ENCODE measurements at places on chromosomes 12 and 14.

- peak overlapping the region; percentile 5 for H3K4me3 ChIP-seq
- peak overlapping the region; percentile 97 for H3K27ac ChIP-seq
- H3K4me1 ChIP-seq, result peaks cover 76% of the 10 kb centered on the region
- H3K36me3 ChIP-seq, result peaks cover 2% of the 10 kb centered on the region
- DNase-seq, result no peak
These were observed 121.7 kb upstream of the MDM1 start for GRCh38 chr12:68453876-68454275.

GRCh38 chr14:54253195-54253947 is 143.4 kb upstream of the CDKN3 start:
- H3K4me3 ChIP-seq, result no peak overlapping the region
- H3K4me1 ChIP-seq, result peaks cover 9% of the 10 kb centered on the region
- no peak for DNase-seq
- no peaks in the 10 kb centered on the region for H3K36me3 ChIP-seq

DNA sequence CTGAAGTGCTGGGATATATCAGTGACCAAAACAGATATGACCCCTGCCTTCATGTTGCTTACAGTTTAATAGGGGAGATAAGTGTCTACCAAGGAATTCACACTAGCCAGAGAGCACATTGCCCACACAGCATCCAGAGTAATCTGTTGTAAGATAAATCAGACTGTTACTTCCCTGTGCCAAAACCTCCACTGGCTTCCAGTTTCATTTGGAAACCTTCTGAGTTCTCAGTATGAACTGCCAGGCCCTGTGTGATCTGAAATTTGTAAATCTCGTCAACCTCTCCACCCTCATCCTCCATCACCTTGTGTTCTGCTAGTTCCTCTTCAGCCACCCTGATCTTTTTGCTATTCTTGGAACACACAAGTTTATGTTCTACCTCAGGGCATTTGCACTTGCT is 154.7 kb downstream of the ETV6 start:
- peaks cover 86% of the 10 kb centered on the region for H3K4me1 ChIP-seq
- H3K27ac ChIP-seq, result peak overlapping the region; percentile 33
- no peaks in the 10 kb centered on the region for H3K27me3 ChIP-seq
- no peak for DNase-seq
- peaks cover 67% of the 10 kb centered on the region for H3K36me3 ChIP-seq
- no peak overlapping the region for H3K4me3 ChIP-seq

DNA sequence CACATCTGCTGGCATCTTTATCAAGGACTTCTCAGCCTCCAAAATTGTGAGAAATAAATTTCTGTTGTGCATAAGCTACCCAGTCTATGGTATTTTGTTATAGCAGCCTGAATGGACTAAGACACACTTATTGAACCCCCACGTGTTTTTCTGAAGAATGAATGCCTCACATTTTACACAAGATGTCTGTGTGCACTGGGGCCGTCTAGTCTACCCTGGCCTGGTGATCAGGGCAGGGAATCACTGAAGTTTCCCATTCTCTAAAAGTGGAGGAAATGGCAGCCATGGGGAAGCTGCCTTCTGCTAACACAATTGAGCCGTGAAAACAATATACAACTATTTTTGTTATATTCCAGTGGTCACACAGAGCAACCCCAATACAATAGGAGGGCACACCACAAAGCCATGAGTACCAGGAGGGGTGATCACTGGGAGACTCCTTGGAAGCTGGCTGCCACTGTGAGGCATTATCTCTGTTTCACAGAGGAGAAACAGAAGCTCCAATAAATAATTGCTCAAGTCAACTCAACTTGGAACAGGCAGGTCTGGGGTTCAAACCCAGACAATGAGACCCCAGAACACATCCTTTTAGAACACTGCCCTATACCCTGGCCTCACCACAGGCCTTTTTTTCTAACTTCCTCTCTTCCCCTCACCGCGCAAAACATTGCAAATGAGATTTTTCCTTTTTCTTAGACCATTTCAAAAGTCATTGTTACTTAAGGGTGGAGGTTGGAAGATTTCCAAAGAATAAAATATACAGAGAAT is 18.3 kb upstream of the LTA4H start:
- H3K4me3 ChIP-seq, result no peak overlapping the region
- peaks cover 13% of the 10 kb centered on the region for H3K36me3 ChIP-seq
- H3K4me1 ChIP-seq, result peaks cover 10% of the 10 kb centered on the region
- no peak overlapping the region for H3K27ac ChIP-seq

DNA sequence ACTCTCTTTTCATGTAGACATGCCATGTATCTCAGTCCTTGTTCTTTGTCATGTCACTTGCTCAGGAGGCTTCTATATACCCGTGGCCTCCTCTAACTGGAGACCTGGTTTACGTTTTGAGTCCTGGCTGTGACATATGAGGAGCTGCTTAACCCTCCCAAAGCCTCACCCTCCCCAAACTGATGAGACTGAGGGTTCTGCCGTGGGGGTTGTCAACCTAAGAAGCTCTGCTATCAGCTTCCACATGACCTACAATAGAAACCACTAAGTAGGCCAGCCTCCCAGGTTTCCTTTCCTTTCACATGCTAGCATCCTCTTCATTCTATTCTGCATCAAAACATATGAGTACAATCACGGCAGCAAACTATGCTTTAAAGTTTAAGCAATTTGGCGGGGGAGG is 76.8 kb upstream of the WSCD2 start:
- H3K4me1 ChIP-seq, result no peaks in the 10 kb centered on the region

GRCh38 chr14:94180655-94181271 is 6.6 kb downstream of the PPP4R4 start:
- H3K27ac ChIP-seq, result peak overlapping the region; percentile 51
- peaks cover 30% of the 10 kb centered on the region for H3K27me3 ChIP-seq
- peak overlapping the region; percentile 11 for H3K4me3 ChIP-seq
- H3K36me3 ChIP-seq, result peaks cover 1% of the 10 kb centered on the region
- DNase-seq, result no peak

DNA sequence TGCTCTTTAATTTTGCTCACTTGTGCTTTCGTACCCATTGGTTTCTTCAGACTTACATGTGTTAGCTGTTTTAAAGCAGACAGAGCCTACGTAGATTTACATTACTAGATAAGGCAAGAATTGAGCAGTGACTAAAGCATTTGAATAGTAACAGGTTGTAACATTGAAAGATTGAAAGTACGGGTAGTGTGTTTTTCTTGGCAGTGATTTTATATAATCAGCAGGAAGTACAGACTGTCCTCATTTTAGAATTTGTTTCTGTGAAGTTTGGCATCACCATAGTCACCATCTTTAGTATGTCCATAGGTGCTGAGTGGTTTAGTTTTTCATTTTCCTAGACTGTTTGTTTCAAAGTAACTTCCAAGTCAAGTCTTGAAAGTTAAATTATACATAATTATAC is 14.0 kb downstream of the RTRAF start:
- no peak overlapping the region for H3K27ac ChIP-seq
- peaks cover 73% of the 10 kb centered on the region for H3K36me3 ChIP-seq
- no peak for DNase-seq
- no peaks in the 10 kb centered on the region for H3K27me3 ChIP-seq

DNA sequence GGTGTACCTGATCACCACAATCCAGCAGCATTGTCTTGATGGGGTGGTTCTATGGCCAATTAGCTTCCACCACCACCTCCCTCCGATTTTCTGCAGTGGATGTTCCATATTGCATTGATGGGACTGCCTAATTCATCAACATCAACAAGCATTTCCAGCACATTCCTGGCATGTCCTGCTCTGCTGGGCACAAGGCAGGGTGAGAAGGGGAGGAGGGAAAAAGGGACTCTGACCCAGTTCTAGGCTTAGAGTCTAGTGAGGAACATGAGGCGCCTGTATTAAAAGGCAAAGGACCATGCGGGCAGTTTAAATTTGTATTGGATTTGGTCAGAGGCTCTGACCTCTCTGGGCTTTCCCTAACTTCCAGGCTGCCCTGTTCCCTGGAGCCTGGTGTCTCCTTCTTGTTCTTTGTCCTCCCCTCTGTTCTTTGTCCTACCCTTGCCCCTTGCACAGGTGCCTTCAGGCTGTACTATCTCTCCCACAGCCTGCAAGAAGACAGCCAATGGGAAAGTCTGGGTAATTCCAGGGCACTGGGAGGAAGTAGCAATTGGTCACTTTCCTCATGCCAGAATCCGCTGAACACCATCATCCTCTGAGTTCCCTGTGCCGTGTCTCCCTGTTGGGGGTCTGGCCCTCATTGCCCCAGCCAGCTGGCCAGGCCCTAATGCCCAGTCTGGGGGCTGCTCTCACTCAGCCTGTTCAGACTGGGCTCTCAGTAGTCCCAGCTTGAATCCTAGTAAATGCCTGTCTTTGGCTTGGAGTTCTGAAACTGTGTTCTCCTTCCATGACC is 43.3 kb downstream of the TSPAN11 start:
- H3K27me3 ChIP-seq, result peaks cover 6% of the 10 kb centered on the region
- H3K36me3 ChIP-seq, result no peaks in the 10 kb centered on the region
- no peak for DNase-seq
- H3K27ac ChIP-seq, result no peak overlapping the region
- H3K4me3 ChIP-seq, result no peak overlapping the region
- H3K4me1 ChIP-seq, result no peaks in the 10 kb centered on the region

GRCh38 chr12:46450279-46450748 is 77.7 kb upstream of the SLC38A2 start:
- H3K27ac ChIP-seq, result no peak overlapping the region
- no peak overlapping the region for H3K4me3 ChIP-seq
- DNase-seq, result no peak
- H3K36me3 ChIP-seq, result peaks cover 7% of the 10 kb centered on the region

- H3K4me3 ChIP-seq, result no peak overlapping the region
- DNase-seq, result no peak
These were observed 398.8 kb upstream of the RGS6 start for GRCh38 chr14:71533390-71533789.

DNA sequence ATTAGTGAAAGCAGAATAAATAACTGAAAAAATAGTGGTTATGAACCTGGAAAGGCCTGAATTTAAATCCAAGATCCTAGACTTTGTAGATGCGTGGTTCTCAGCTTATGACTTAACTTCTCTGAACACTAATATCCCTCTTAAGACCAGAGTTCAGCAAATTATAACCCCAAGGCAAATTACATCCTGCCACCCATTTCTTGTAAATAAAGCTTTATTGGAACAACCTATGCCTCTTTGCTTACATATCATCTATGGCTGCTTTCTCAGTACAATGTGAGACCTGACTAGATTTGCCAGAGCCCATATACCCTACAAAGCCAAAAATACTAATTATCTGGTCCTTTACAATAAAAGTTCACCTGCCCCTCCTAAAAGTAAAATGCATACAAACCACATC is 199.1 kb downstream of the MED13L start:
- no peak overlapping the region for H3K4me3 ChIP-seq
- no peak for DNase-seq
- H3K27ac ChIP-seq, result no peak overlapping the region
- no peaks in the 10 kb centered on the region for H3K27me3 ChIP-seq
- H3K36me3 ChIP-seq, result peaks cover 3% of the 10 kb centered on the region

DNA sequence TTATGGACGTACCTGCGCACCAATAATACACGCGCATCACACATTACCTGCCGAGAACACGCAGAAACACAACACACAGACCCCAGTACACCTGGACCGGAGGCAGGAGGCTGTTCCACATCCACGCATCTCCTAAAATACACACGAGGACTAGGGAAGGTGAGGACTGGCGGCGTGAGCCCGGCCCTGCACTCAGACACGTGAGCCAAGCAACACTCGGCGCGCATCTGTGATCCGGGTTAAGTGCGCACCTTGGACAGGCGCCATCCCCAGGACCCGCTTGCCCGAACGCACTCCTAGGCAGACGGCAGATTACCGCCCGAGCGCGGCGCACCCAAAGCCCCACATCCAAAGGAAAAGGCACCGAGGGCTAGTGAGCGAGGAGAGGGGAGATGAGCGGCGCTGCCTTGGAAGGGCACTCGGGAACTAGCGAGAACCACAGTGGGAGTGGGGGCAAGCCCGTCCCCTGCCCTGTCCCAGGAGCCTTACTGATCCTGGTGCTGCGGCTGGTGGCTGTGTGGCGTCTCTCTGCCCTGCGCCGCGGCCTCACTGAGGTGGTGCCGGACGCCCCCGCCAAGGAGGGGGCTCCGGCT is 417 bp downstream of the GLS2 start:
- H3K4me1 ChIP-seq, result peaks cover 22% of the 10 kb centered on the region
- H3K27ac ChIP-seq, result no peak overlapping the region
- H3K36me3 ChIP-seq, result no peaks in the 10 kb centered on the region
- H3K4me3 ChIP-seq, result peak overlapping the region; percentile 85
- H3K27me3 ChIP-seq, result peaks cover 48% of the 10 kb centered on the region
- DNase-seq, result peak; percentile 9

DNA sequence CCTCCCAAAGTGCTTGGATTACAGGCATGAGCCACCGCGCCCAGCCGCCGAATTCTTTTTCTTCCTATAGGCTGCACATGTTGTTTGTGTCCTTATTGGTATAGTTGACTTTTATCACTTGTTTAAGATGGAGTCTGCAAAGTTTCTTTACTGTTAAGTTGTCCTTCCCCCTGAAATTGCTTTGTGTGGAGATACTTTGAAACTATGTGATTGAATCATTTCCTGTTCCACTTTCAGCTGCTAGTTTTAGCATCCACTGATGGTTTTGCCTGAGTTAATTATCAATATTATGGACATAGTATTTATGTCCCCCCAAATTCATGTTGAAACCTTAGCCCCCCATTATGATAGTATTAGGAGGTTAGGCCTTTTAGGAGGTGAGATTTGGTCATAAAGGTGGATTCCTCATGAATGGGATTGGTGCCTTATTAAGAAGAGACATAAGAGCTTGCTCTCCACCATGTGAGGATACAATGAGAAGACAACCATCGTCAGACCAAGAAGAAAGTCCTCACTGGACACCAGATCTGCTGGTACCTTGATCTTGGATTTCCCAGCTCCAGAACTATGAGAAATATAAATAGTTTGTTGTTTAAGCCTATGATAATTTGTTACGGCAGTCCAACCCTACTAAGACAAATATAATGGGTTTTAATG is 34.9 kb downstream of the PPHLN1 start:
- H3K4me1 ChIP-seq, result peaks cover 31% of the 10 kb centered on the region
- H3K27ac ChIP-seq, result peak overlapping the region; percentile 42
- peaks cover 29% of the 10 kb centered on the region for H3K36me3 ChIP-seq
- H3K27me3 ChIP-seq, result no peaks in the 10 kb centered on the region

GRCh38 chr14:104721505-104722431 is 2.3 kb upstream of the ADSS1 start:
- H3K27ac ChIP-seq, result no peak overlapping the region
- no peak for DNase-seq
- H3K27me3 ChIP-seq, result no peaks in the 10 kb centered on the region

DNA sequence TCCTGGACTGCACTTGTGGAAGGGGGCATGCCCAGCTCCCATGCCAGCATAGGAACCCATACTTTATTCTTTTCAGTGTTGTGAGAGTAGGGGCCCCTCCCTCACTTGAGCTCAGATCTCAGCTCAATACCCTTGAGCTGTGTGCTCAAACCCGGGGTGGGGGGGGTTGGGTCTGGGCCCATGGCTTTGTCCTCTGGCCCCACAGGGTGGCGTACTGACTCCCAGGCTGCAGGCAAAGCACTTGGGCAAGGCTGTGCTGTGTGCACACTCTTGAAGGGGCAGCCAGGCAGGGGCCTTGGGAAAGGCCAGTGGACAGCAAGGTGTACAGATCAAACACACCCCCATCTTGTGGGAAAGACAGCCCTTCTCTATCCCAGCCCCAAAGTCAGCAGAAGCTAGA is 81.8 kb downstream of the WIF1 start:
- H3K36me3 ChIP-seq, result no peaks in the 10 kb centered on the region
- H3K27me3 ChIP-seq, result peaks cover 3% of the 10 kb centered on the region
- H3K4me1 ChIP-seq, result no peaks in the 10 kb centered on the region

GRCh38 chr14:90332271-90332584 is 487 bp upstream of the NRDE2 start:
- H3K27ac ChIP-seq, result peak overlapping the region; percentile 88
- no peak for DNase-seq
- H3K36me3 ChIP-seq, result peaks cover 4% of the 10 kb centered on the region
- peaks cover 26% of the 10 kb centered on the region for H3K4me1 ChIP-seq
